ENCODE measurements at places on chromosomes 6 and 20. TPM values are rescaled to one million over a fixed set of nuclear protein-coding genes. Genes with fewer than 3 reads are reported as not detected.

GRCh38 chr20:25223765-25224720 lies 23.8 kb upstream of the PYGB start:
- DNase-seq, result no peak

DNA sequence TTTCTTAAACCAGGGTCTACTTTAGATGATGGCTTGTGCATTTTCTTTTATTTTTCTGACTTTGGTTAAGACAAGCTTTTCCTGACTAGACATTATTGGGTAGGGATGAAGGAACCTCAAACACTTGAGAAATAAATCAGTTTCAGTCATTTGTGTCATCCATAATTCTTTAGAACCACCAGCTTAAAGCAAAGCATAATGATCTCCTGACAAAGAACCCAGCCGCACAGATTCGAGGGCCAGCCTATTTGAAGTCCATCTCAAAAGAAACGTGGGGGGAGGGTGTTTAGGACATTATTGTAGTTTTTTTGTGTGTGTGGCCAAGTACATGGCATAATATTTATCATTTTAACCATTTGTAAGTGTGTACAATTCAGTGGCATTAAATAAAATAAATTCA lies 6.3 kb upstream of the TCP11 start:
- no peak for DNase-seq

The TIAM2 gene
- 11.5 TPM for total RNA-seq

GRCh38 chr6:104601131-104601651 lies 258.5 kb downstream of the HACE1 start:
- no peak for DNase-seq

DNA sequence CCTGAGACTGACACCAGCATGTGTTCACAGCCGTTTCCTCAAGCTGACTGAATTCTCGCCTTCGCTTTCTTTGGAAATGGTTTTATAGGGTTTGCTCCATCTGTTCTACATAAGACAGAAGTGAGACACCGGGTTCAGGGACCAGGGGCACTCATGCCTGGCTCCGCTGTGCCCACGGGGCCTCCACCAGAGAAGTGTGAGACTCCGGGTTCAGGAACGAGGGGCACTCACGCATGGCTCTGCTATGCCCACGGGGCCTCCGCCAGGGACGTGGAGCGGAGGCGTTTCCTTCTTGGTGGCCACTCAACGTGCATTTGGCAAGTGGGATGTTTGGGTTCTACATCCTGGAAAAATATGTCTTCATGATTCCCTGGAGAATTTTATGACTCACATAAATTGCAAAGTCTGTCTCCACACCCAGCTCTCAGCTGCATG lies 106.6 kb downstream of the RNASET2 start:
- no peak for DNase-seq
